Urinary bladder (tissue), 4 donors: ENCODE measurements at places on chromosomes 1 and 21. TPM values are rescaled to one million over a fixed set of nuclear protein-coding genes. Genes with fewer than 3 reads are reported as not detected.

DNA sequence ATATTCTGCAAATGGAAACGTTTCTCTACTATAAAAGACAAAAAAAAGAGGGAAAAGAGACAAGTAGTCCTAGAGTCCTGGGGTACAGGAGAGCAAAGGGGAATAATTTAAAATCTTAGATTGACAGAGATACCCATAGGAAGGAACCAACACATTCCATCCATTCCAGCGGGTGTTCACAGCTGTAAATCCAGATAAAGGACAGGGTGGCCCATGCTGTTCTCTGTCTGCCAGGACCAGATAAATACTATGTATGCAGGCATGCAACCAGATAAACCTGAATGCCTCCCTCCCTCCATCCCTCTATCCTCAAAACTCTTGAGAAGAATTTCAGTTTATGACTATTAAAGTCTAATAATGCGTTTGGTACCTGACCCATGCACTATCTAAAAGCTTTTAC lies 131.8 kb downstream of the PTPN14 start:
- DNase-seq, result no peak

DNA sequence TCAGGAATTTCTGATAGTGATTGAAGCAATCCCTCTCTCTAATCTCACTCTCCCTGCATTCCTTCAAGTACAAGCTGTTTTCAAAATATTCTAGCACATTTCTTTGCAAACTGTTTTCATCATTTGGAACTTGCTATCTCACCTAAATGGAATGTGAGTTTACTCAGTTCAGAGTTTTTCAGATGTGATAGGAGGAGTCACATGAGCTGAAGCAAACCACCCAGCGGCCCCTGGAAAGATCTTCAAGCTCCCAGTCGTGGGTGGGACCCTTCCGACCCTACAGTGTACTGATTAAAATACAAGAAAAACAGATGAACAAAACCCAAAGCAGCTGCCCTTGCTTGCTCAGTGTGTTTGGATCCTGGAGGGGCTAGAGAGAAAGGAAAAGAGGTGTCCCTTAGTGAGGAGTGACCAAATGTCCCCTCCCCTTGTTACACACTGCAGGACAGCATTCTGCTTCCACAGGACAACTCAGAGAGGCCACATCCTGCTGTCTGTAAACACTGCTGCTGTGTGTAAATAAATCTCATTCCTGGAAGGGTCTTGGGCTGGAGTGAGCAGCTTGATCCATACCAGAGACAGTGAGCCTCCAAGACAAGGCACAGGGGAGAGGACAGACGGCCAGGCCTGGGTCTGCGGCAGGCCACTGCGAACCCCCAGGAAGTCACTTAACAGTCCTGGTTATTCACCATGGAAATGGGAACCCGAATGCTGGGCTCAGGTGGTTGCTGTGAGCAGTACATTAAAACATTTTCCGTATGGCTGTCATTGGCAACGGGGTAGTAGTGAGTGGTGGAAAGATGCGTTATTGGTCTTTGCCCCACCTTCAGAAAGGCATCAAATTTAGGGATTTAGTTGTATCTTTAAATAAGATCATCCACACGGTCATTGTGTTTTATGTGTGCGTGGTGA lies 229.2 kb downstream of the RHOU start:
- DNase-seq, result peak; percentile 52

Gene NBPF3
- 25.2 TPM for total RNA-seq

Gene TDRD5
- 1.1 TPM for total RNA-seq

- DNase-seq, result no peak
Measured at GRCh38 chr1:228008391-228009115, 1.8 kb downstream of the WNT3A start.

Gene STPG1
- total RNA-seq, result 2.4 TPM

DNA sequence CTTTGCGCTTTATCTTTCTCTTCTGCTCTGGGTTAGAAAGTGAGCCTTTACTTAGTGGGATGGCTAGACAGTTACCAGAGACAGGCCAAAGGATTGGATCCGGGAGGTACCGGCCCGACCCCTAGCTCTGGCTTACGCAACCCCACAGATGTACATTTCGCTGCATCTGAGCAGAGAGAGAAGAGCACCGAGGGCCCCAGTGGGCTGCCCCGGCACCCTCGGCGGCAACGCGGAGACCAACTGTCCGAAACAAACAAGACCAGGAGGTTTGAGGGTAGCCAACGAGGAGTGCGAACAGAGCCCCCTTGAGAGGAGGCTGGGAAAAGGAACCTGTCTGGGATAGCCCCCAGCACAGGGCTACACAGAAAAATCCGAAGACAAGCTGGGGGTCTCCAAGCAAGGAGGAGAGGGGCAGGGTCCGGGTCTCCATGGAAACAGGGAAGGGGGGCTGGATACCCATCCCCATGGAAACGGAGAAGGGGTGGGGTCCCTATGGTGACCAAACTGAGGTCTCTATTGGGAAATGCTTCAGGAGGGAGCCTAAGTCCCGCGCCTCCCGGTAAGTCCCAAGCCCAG lies 373 bp downstream of the MTF1 start:
- DNase-seq, result no peak

GRCh38 chr1:15330028-15330427 lies 79.7 kb upstream of the EFHD2 start:
- DNase-seq, result no peak

Gene CPT2
- 10.9 TPM for total RNA-seq

Gene CCDC185
- total RNA-seq, result not detected

DNA sequence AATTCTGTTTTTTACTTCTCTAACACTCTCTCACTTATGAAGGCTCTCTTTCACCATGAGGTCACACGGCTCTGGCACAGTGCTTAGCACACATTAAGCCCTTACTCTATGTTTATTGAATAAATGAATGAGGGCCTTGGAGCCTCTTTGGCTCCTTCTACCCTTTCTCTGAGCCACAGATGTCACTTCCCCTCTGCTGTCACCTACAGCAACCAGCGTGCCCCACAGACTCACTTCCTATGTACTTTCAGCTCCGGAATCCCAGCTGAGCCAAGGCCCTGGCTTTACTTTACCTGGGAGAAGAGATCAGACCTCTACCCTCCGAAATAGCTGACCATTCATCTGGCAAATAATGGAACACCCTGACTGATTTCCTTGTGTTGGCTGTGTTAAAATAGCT lies 53.7 kb upstream of the HMCN1 start:
- DNase-seq, result no peak

Gene CELA2A
- not detected for total RNA-seq

DNA sequence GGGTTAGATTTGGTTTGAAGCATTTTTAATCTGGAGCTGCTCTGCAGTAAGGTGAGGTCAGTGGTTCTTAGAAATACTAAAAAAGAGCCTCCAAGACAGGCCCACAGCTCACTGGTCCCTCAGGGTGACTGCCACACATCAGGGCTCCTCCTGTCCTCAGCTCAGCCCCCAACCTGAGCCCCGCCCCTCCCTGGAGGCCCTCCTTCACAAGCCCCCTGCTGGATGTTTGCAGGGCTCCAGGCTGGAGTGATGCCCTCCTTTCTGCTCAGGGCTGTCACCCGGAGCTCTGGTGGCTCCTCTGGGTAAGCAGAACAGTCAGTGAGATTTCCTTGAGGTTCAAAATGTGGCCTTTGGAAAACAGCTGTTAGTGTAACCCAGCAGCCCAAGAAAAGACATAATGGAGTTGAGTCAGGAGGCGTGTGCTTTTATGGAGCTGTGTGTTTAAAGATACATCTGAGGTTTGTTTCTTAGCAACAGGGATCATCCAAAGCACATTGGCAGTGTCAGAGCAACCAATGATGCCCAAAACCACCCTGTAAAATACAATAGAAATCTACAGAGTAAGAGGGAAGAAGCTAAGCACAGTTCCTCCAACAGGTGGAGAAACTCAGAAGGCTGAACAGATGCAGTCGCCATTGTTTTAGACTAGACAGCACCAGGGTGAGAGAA lies 21.4 kb downstream of the STUM start:
- no peak for DNase-seq

Gene C2CD4D
- not detected for total RNA-seq

GRCh38 chr1:175826705-175827104 lies 83.3 kb upstream of the TNR start:
- DNase-seq, result no peak

DNA sequence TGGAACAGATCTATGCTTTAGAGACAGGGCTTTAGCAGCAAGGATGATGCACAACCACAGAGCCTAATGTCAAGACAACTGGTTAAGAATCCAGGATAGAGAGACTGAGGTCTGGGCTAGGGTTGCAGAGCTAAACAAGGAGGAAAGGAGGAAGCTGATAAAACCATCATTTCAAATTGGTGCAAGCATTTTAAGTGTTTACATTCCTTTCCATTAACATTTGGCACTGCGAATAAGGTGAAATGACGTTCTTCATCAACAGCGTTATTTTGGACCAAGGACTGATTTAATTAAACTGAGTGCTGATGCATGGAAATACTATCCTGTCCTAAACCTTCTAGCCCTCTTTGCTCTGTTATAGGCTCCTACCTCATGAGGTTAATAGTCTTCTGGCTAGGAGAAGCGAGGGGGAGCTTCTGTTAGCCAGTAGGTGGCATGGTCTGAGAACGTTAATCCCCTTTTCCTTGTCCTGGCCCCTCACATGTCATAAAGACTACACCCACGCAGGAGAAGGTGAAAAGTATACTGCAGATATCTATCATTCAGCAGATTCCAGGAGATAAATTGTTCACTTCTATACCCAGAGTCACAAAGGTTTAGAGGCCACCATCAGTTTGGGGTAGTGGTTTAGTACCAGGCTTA lies 7.6 kb upstream of the C1orf21 start:
- no peak for DNase-seq

DNA sequence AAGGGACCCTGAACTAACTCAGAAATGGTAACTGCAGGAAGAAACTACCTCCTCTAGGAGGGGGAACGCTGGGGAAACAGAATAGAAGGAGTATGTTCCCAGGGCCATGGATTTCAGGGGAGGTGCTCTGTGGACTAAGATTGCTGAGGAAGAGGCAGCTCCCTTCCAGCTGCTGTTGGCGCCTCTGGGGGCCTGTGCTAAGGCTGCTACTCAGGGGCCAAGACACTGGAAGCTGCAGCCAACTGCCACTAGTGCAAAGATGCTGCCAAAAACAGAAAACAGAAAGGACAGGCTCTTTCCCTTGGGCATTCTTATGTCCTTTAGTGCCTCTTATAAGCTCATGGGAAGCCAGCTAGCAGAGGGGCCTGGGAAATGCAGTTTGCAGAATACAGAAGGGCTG lies 58.0 kb upstream of the SGIP1 start:
- DNase-seq, result no peak

DNA sequence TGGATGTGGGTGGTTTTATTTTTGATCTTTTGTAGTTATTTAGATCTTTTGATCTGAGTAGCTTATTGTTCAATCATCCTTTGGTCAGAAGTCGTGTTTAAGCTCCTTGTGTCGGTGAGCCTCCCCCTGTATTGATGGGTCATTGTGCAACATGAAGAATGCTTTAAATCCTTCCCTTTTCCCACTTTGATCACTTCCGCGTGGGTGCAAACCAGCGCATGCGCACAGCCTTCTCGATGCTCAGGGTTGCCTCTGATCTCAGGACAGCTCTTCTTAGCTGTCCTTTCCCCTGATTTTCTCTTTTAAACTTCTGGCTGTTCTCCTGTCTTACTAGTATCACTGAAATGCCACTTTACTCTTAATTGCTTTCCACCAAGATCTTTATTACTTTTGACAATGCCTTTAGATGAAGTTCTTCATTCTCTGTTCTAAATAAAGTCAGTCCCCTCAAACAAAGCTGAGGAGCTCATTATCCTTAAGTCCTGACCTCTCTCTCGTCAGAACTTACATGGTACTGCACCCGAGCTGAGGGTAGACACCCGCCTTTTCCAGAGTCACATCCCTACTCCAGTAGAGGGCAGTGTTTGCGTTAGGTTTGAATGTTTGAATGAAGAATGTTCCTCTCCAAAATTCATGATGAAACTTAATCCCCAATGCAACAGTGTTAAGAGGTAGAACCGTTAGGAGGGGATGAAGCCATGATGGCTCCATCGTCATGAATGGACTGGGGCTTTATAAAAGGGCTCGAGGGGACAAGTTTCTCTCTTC lies 547.9 kb upstream of the TMPRSS15 start:
- no peak for DNase-seq

Gene C1orf87
- not detected for total RNA-seq

- no peak for DNase-seq
Measured at GRCh38 chr1:217896490-217896889, 265.3 kb downstream of the SPATA17 start.

DNA sequence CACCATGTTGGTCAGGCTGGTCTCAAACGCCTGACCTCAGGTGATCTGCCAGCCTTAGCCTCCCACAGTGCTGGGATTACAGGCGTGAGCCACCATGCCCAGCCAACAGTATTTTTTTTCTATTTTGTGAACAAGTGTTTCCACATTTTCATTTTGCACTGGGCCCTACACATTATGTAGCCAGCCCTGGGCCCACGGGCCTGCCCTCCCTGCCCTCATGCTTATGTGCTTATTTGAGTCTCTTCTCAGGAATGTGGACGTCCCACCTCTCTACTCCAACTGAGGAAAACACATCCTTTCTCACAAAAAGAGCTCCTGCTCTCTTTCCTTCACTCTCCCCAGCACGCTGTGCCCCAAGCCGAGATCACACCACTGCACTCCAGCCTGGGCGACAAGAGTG lies 13.5 kb upstream of the ZBED6 start:
- no peak for DNase-seq

Gene TMEM240
- total RNA-seq, result 6.7 TPM
